ENCODE measurements at places on chromosomes 7 and 10.

DNA sequence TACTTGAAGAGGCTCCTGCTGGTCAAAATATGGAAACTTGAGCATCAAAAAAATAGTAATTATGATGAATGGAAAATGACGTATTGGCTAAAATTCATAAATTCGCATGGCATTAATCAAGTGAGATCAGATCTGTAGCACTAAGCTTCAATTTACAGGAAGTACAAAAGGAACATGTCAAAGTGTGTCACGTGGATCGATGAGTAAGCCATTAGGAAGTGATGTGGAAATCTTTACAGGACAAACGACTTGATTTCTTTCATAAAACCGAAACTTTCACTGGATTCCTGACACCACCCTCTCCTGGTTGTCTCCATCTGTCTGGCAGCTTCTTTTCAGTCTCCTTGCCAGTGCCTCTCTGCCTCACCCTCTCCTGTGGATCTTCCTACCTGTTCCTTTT, 25.8 kb downstream of the AKR1C8 start:
- no peak for DNase-seq

GRCh38 chr7:130529417-130529816, 37.5 kb downstream of the MEST start:
- DNase-seq: no peak

- DNase-seq: no peak
These were observed 102.0 kb upstream of the FOXP2 start for GRCh38 chr7:114312649-114313048.

DNA sequence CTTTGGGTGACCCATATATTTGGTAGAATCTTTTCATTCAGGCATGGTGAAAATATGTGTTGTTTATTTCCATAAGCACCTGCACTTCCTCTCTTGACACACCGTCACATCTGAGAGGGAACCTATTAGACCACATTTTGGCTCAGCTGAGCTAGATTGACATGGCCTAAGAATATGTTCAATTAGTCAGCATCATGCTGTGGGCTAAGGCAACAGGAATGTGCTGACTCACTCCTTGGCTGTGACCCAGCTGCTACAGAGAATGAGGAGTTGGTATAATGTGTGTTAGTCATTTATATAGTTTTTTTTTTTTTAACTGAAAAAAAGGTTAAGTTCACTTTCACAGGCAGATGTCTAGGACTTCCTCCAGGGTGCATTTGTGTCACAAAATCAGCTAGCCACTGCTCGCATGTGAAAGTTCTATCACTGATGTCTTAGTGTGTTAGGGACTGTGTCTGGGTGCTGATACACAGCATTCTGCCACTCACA, 180.6 kb downstream of the SEMA3E start:
- DNase-seq: no peak

GRCh38 chr7:84529480-84530205, 335.1 kb upstream of the SEMA3A start:
- DNase-seq: no peak

GRCh38 chr7:71364551-71364950, 232.6 kb downstream of the GALNT17 start:
- no peak for DNase-seq

DNA sequence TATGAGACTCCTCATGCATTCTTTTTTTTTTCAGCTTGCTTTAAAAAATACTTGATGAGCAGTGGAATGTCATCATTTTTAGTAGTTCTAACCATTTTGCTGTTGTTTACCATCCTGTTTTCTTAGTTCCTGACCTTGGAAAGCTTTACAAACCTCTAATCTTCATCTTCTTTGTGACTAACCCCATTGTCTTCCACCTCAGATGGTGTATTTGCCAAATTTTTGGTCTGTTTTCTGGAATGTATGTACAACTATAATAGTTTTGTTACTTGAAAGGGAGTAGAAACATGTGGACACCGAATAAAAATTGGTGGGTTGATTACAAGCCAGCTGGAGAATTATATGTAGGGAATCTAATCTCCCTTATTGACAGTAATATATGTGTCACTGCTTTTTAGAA, 172.7 kb downstream of the SND1 start:
- DNase-seq: no peak

DNA sequence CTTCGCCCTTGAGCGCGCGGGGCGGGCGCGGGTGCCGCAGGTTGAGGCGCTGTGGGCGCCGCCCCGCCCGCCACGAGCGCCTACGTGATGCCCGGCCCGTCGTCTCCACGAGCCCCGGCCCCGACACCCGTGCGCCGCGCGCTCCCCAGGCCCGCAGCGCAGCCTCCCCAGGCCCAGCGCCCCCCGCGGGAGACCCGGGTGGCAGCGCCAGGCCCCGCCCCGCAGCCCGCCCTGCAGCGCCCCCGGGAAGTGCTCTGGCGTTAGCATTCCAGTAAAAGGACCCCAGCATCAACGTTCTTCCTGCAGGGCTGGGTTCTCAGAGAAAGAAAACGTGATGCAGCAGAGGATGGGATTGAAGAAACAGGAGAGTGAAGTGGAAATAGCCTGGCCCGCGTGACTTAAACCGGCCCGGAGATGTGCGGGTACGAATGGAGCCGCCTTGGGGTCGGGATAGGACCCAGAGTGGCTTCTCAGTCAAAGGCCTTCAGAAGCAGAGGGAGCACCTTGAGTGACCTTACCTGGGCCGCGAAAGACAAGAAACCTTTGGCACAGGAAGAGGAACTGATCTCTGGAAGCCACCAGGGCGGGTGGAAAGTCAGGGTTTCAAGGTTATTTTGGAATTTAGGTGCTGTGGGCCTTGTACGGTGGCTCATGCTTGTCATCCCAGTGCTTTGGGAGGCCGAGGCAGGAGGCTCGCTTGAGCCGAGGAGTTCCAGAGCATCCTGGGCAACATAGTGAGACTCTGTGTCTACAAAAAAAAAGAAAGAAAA, 1.8 kb downstream of the PFKP start:
- peak; percentile 46 for DNase-seq

GRCh38 chr10:5466451-5467206, 32.7 kb downstream of the CALML5 start:
- DNase-seq: no peak

Data from activated naive CD4-positive, alpha-beta T cell treated with anti-CD3 and anti-CD28 coated beads, Interleukin-2, amount 50 U/mL, for 16 hours (primary cell).